Activated CD4-positive, alpha-beta memory T cell treated with anti-CD3 and anti-CD28 coated beads, Interleukin-2, amount 10 ng/mL, durations not matched to agents 7 days and 5 days (primary cell): ENCODE measurements at places on chromosomes 13 and 19. TPM values are rescaled to one million over a fixed set of nuclear protein-coding genes. Genes with fewer than 3 reads are reported as not detected.

DNA sequence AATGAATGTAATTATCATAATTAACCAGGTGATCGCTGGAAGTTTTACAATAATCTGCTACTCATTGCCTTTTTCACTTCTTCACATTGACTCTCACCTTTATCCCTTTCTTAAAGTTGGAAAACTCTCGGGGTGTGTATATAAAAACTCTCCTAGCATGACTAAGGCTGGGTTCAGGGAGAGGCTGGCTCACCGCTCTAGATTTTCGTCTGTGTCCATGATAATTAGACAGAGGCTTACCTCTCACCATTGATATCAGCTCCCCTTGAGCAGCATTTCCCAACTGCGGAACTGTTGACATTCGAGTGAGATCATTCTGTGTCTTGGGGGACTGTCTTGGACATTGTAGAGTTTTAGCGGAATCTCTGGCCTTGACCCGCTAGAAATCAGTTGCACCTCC, 39.4 kb downstream of the NFIX start:
- no peak for DNase-seq
- H3K4me3 ChIP-seq: no peak overlapping the region
- peaks cover 2% of the 10 kb centered on the region for H3K4me1 ChIP-seq
- H3K27me3 ChIP-seq: peaks cover 3% of the 10 kb centered on the region
- no peak overlapping the region for H3K27ac ChIP-seq

- H3K27ac ChIP-seq: no peak overlapping the region
- DNase-seq: no peak
- no peak overlapping the region for H3K4me3 ChIP-seq
- H3K4me1 ChIP-seq: peaks cover 4% of the 10 kb centered on the region
- no peaks in the 10 kb centered on the region for H3K36me3 ChIP-seq
These were observed 1.4 kb upstream of the CERS1 start for GRCh38 chr19:18897094-18898029.

GRCh38 chr13:59144700-59145099, 1019.0 kb downstream of the DIAPH3 start:
- H3K36me3 ChIP-seq: no peaks in the 10 kb centered on the region
- no peaks in the 10 kb centered on the region for H3K4me1 ChIP-seq
- no peaks in the 10 kb centered on the region for H3K27me3 ChIP-seq

DNA sequence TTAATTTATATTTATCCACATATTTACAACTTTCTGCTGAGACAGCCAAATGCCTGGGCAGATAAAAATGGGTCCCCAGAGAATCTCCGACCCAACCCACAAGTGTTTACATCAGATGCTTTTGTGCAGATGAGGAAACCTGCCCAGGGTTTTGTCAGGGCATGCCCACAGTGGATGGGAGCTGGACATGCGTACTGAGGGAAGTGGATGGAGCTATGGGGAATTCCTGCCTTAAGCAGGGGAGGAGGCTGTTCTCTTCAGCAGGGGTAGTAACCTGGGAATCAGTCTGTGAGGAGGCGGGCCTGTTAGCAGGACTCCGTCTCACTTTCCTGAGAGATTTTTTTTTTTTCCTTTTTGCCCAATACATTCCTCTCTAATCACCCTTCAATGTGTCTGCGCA, 122.9 kb downstream of the RFC3 start:
- H3K27me3 ChIP-seq: no peaks in the 10 kb centered on the region
- H3K4me3 ChIP-seq: no peak overlapping the region
- H3K36me3 ChIP-seq: no peaks in the 10 kb centered on the region
- DNase-seq: no peak

- peak overlapping the region; percentile 76 for H3K4me3 ChIP-seq
- H3K27me3 ChIP-seq: no peaks in the 10 kb centered on the region
- peaks cover 38% of the 10 kb centered on the region for H3K36me3 ChIP-seq
- H3K4me1 ChIP-seq: peaks cover 87% of the 10 kb centered on the region
- DNase-seq: peak; percentile 77
These were observed 53.1 kb downstream of the FOXO1 start for GRCh38 chr13:40613192-40613818.

DNA sequence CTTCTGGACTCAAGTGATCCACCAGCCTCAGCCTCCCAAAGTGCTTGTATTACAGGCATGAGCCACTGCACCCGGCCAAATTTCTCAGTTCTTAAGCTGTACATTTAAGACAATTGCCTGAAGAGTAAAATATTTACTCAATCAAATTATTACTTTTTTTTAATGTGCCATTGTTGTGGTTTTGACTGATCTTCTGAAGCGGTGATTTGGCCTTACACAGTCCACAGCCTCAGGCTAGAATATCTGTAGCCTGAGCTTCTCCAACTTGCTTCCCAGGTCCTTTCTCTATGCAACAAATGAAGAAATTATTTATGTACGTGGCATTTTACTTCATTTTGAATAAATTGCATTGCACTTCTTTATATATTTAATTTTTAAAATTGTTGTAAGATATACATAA, 281.3 kb downstream of the KLF5 start:
- H3K4me1 ChIP-seq: peaks cover 5% of the 10 kb centered on the region
- peaks cover 2% of the 10 kb centered on the region for H3K27me3 ChIP-seq
- H3K36me3 ChIP-seq: no peaks in the 10 kb centered on the region
- H3K27ac ChIP-seq: no peak overlapping the region
- no peak for DNase-seq

- H3K4me3 ChIP-seq: no peak overlapping the region
- H3K27ac ChIP-seq: no peak overlapping the region
- H3K36me3 ChIP-seq: no peaks in the 10 kb centered on the region
- no peak for DNase-seq
- no peaks in the 10 kb centered on the region for H3K4me1 ChIP-seq
These were observed 204.9 kb upstream of the MIR17HG start for GRCh38 chr13:91142572-91142971.

- peak overlapping the region; percentile 97 for H3K4me3 ChIP-seq
- peaks cover 51% of the 10 kb centered on the region for H3K4me1 ChIP-seq
- H3K27ac ChIP-seq: peak overlapping the region; percentile 96
- H3K27me3 ChIP-seq: no peaks in the 10 kb centered on the region
These were observed 666 bp downstream of the POMP start for GRCh38 chr13:28659621-28659970.

GRCh38 chr13:112133499-112134390, 66.8 kb downstream of the SOX1 start:
- H3K4me1 ChIP-seq: no peaks in the 10 kb centered on the region
- H3K27me3 ChIP-seq: no peaks in the 10 kb centered on the region
- DNase-seq: no peak
- H3K4me3 ChIP-seq: no peak overlapping the region
- no peak overlapping the region for H3K27ac ChIP-seq

- H3K4me3 ChIP-seq: no peak overlapping the region
- H3K36me3 ChIP-seq: no peaks in the 10 kb centered on the region
- H3K27ac ChIP-seq: no peak overlapping the region
- no peak for DNase-seq
These were observed 7.4 kb downstream of the CAMSAP3 start for GRCh38 chr19:7602935-7603497.

DNA sequence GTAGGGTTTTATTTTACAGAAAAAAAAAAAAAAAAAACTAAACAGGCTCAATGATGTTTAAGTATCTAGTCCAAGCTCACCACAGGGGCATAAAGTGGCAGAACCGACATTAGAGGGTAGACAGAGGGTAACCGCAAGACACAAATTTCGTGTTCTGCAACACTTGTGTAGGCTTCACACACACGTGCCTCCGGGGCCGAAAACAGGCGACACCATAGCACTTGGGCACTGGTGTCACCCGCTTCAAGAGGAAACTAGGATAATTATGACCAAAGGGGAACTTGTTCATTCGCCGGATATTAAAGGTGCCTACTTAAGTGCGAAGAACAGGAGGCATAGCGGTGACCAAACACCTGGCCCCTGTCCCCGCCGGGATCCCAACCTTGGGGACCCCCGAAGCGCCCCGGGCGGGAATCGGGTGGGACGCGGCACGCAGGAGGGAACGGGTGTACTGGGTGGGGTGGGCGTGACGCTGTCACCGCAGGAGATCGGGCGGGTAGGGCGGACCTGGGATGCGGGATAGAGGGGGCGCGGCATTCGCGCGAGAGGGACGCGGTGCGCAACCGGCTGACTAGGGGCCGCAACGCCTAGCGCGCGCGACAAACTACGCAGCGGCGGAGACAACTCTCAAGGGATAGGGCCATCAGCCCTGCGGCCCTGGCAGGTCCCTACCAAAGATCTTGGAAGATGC, 558 bp downstream of the MZT1 start:
- no peaks in the 10 kb centered on the region for H3K27me3 ChIP-seq
- peak; percentile 59 for DNase-seq
- H3K27ac ChIP-seq: peak overlapping the region; percentile 84
- peaks cover 56% of the 10 kb centered on the region for H3K4me1 ChIP-seq

DNA sequence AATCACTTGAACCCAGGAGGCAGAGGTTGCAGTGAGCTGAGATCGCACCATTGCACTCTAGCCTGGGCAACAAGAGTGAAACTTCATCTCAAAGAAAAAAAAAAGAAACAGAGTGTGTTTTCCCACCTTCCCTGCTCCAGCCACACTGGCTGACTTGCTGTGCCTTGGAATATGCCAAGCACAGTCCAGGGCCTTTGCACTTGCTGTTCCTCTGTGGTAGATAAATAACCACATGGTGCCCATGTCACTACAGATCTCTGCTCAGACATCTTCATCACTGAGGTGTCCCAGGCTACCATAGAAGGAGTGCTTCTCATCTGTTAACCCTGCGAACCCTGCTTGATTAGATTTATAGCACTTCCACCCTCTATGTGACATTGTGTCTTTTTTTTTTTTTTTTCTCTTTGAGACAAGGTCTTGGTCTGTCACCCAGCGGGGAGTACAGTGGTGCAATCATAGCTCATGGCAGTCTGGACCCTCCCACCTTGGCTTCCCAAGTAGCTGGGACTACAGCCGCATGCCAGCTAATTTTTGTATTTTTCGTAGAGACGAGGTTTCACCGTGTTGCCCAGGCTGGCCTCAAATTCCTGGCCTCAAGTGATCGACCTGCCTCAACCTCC, 10.4 kb downstream of the SMARCA4 start:
- H3K27me3 ChIP-seq: no peaks in the 10 kb centered on the region
- peaks cover 6% of the 10 kb centered on the region for H3K36me3 ChIP-seq
- H3K27ac ChIP-seq: no peak overlapping the region
- no peak overlapping the region for H3K4me3 ChIP-seq
- peaks cover 15% of the 10 kb centered on the region for H3K4me1 ChIP-seq

DNA sequence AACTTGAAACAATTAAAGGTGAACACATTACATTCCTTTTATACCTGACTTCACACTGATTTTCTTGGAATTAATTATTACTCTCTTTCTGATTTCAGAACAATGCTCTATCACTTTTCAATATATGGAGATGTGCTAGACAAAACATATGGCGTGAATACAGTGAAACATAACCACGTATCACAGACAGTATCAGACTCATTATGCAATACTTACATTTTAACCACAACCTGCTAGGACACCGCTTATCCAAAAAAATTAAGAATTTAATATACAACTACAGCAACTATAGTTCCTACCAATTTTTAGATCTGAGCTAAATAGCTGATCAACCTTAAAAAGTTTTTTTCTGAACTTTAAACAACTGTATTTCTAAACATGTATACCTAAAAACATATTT, 9.9 kb downstream of the HSPH1 start:
- H3K4me3 ChIP-seq: no peak overlapping the region
- H3K27me3 ChIP-seq: no peaks in the 10 kb centered on the region
- H3K4me1 ChIP-seq: peaks cover 22% of the 10 kb centered on the region

- no peak overlapping the region for H3K27ac ChIP-seq
- H3K4me1 ChIP-seq: peaks cover 4% of the 10 kb centered on the region
- no peak for DNase-seq
- no peak overlapping the region for H3K4me3 ChIP-seq
These were observed 499.8 kb downstream of the GPC6 start for GRCh38 chr13:93726173-93726957.

GRCh38 chr13:113802090-113802531, 43.1 kb downstream of the TMEM255B start:
- no peak overlapping the region for H3K4me3 ChIP-seq
- no peaks in the 10 kb centered on the region for H3K4me1 ChIP-seq
- DNase-seq: no peak
- no peaks in the 10 kb centered on the region for H3K27me3 ChIP-seq
- H3K27ac ChIP-seq: no peak overlapping the region

DNA sequence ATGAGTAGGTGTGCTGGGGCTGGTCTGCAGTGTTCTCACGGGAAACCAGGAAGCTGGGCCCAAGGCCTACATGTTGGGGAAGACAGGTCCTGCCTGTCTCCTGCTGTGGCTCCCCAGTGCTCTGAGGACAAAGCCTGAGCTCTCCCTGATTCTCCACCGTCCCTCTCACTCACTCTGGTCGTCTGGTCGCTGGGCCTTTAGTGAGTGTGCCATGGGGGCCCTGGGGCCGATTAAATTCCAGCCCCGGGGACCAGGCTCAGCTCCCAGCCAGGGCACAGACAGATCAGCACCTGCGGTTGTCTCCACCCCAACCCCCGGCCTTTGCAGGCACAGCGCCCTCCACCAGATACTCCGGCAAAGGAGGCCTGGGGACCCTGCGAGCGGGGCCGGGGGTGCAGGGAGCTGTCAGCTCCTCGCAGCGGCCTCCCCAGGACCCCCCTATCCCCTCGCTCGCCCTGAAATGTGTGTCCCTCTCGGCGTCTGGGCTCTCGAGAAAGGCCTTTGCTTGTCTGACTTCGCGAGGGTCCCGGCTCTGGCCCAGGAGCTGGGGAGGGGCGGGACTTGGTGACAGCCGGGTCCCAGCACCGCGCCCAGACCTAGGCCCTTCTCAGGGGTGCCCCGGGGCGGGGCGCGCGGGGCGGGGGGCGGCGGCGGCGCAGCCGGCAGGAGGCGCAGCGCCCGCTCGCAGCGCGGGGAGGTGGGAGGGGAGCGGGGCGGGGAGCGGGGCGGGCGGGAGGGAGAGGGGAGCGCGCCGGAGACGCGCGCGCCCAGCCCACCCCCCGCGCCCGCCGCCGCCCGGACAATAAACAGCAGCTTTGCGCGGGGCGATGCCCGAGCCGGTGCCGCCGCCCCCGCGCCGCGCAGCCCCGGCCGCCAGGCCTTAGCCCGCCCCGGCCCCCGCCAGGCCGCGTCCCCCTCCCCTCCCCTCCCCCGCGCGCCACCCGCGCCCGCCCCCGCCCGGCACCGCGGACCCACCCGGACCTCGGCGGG, at the start of gene PALM:
PALM (plus strand) TSS at position 782 of the 990 bp plus-strand sequence. CDS start 212 bp downstream, outside the sequence.
- no peaks in the 10 kb centered on the region for H3K36me3 ChIP-seq
- peaks cover 8% of the 10 kb centered on the region for H3K4me1 ChIP-seq
- H3K27me3 ChIP-seq: peaks cover 25% of the 10 kb centered on the region

DNA sequence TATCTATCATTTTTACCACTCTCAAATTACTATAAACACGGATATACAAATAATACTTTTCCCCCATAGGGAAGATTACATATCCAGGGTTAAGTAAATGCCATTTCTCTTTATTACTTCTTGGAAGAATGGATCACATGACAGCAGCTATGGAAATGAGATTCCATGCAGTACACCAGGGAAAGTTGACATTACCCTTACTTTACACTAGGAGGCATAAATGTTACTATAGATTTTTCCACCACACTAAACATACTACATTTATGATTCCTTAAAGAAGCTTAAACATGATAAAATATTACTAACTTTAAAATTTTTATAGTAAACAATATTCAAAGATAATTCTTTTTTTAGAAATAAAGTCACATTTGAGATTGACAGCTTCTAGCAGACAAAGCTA, 611.4 kb downstream of the PCDH9 start:
- no peak for DNase-seq
- H3K27ac ChIP-seq: no peak overlapping the region
- no peaks in the 10 kb centered on the region for H3K4me1 ChIP-seq
- no peaks in the 10 kb centered on the region for H3K27me3 ChIP-seq
- no peak overlapping the region for H3K4me3 ChIP-seq

The SIGLEC10 gene
- 0.45 TPM for total RNA-seq

The FAAP24 gene
- total RNA-seq: 5.3 TPM

The RFPL4A gene
- total RNA-seq: not detected

The CACNA1A gene
- total RNA-seq: 4.1 TPM

The OR7A5 gene
- total RNA-seq: not detected

The ALKBH6 gene
- 44.7 TPM for total RNA-seq

The B3GNT3 gene
- total RNA-seq: not detected

The MIA gene
- total RNA-seq: not detected

The MUC16 gene
- under 0.01 TPM for total RNA-seq

The ZNF534 gene
- total RNA-seq: not detected

The NXNL1 gene
- total RNA-seq: not detected

The ACER1 gene
- 0.15 TPM for total RNA-seq
